ENCODE measurements at places on chromosomes 4 and X.
A peak's percentile ranks its signal among the peaks of the same experiment; 100 is the strongest.

GRCh38 chr4:169621731-169622492 is 1.5 kb downstream of the CLCN3 start:
- no peak for ATAC-seq

- peak; percentile 28 for ATAC-seq
Measured at GRCh38 chr4:8308856-8309771, 39.6 kb downstream of the HTRA3 start.

DNA sequence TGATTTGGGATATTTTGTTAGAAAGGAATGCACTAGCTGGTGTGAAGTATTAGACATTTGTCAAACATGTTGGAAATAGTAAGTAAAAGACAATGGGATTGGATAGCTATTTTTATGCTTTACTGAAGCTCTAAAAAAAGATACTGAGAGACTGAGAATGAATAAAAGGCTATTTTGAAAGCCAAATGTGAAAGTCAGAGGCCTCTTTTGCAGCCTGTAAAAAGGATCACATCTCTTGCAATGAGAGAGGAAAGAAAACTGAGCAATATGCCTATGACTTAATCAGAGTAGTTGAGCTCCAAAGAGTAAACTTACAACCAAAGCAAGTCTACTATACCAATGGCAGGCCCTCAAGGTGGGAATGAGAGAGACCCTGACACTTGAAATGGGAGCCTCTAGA is 212.6 kb upstream of the LCORL start:
- ATAC-seq = no peak

GRCh38 chrX:154441564-154441963 is 2.4 kb upstream of the FAM50A start:
- no peak for ATAC-seq

- no peak for ATAC-seq
Measured at GRCh38 chr4:37243722-37244582, 591 bp upstream of the NWD2 start.

- no peak for ATAC-seq
Measured at GRCh38 chr4:10947898-10948297, 263.3 kb upstream of the CLNK start.

DNA sequence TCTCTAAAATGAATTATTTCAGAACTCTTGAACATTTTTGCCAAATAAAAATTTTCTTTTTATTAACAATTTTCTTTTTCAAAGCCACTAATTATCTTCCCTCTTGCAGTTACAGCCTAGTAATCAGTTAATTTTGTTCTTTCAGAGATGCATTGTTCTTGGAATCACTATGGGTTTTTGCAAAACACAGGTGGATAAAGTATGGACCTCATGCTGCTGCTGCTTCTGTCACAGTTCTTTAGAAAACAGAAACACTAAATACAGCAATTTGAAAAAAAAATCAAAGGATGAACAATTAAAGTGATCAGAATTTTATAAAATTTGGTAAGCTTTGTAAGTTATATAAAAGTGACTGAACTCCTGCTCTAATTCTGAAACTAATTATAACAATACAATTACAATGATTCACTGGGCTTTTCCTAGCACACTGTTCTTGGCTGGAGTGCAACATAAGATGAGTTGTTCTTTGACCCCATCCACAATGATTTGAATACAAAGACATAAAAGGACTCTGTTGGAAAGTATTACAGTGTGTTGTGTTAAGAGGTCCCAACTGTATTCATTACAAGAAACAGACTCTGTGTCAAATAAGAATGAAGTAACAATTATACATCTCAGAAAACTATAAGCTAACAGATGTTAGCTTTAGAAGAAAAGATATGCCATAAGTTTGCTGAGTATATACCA is 59.4 kb upstream of the GK2 start:
- ATAC-seq = no peak

DNA sequence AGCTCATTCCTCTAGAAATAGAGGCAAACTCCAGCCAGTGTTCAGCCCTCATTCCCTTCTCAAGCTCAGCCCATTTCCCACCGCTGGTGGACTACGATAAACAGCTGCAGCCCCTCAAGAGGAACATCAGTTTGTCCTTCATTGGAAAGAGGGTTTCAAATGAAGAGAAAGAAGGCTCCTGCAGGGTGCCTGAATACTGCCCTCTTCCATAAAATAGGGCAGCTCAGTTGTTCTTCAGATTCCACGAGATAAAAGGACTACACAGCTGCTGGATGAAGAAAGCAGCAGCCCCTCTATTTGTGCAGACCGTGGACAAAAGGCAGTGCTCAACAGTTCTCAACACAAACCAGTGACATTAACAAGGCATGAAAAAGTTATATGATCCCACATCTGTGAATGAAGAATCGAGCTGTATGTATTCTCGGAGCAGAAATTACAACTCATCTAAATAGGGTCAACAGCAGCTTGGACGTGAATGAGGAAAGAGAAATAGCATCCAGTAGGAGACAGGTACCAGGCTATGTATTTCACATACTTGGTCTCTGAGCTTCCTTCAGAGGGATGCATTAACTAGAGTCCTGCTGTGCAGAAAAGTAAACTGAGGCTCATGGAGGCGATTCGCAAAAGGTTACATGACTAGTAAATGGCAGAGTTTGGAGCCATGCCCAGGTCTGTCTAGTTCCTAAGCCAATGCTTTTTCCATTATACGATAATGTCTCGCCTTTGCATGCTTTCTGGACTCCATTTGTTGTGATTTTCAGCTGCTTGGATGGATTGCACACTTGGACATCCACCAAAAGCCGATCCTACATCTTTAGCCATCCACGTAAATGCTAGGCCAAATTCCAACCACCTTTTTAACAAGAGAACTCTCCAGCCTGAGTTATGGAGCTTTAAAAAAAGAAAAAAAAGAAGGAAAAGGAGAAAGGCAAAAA is 301.2 kb upstream of the PPARGC1A start:
- ATAC-seq = no peak
